Globus pallidus (tissue), 1 donor: ENCODE measurements at places on chromosomes 2 and 18.

DNA sequence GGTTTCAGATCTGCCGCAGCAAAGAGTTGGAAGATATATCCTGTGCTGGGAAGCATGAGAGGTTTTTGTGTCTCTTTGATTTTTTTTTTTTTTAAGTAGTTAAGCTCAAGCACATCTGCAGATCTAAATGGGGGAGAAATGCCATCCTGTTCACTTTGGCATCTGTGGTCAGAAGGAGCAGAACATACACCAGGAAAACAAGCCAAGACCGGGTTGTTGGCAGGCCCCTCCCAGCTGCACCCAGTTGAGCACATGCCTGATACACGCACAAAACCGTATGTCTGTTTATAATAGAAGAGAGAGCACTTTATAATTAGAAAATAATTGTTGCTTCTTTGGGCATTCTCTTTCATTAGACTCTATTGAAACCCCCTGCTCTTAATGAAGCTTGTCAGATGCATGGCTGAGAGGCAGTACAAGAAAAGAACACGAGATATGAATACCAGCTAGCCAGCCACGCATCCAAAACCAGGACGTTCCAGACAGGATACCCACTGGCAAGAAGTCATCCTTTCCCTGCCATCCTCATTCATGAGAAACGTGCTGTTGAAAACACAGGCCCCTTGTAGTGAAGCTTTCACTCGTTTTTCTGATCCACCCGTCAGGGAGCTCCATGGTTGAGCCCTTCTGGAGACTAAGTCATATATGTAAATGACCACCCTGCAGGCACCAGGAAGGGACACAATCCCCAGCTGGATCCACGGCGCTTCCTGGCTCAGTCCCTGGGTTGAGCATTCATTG, 152.2 kb downstream of the ALPK2 start:
- no peak for DNase-seq

GRCh38 chr2:200442471-200442870, 67.4 kb downstream of the KCTD18 start:
- DNase-seq: no peak

GRCh38 chr2:166841152-166841551, 47.1 kb upstream of the XIRP2 start:
- DNase-seq: no peak

DNA sequence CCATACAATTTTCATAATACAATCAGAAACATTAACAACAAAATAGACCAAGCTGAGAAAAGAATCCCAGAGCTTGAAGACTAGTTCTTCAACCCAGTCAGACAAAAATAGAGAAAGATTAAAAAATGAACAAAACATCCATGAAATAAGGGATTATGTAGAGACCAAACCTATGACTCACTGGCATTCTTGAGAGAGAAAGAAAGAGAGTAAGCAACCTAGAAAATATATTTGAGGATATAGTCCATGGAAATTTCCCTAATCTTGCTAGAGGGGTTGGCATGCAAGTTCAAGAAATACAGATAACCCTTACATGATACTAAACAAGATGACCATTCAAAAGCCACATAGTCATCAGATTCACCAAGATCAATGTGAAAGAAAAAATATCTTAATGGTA, 281.7 kb downstream of the CCDC85A start:
- DNase-seq: no peak

GRCh38 chr2:160816916-160817499, 323.4 kb upstream of the RBMS1 start:
- no peak for DNase-seq

DNA sequence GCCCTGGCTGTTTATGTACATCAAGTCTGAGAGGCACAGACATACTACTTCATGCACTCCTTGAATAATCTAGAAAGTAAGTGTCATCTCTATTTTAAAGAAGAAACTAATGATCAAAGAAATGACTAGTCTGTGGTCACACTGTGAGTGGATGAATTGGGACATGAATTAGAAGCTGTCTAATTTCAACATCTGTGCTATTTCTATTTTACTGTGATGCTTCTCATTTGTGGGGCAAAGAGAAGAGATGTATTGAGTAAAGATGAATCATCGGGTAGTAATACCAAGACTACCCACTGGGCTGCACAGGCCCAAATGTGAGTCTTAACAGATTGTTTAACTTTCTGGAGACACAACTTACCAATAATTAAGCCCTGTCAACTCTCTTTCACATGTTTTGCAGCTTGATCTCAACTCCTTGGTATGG, 42.4 kb upstream of the MTIF2 start:
- DNase-seq: no peak

GRCh38 chr18:48831802-48832201, 119.0 kb downstream of the SMAD7 start:
- DNase-seq: no peak

GRCh38 chr2:149331023-149331400, 625 bp downstream of the LYPD6 start:
- no peak for DNase-seq

GRCh38 chr2:5474716-5475115, 217.5 kb upstream of the SOX11 start:
- no peak for DNase-seq

- DNase-seq: no peak
Observed at GRCh38 chr2:133667968-133668367, 99.7 kb upstream of the NCKAP5 start.

GRCh38 chr2:32039447-32040219, at the start of gene DPY30:
Gene DPY30, minus strand, starts transcription at chr2:32039805. Its CDS starts 349 bp downstream, at chr2:32039456.
- DNase-seq: peak; percentile 95

GRCh38 chr18:64639536-64639935, 490.6 kb upstream of the LINC00305 start:
- DNase-seq: no peak

DNA sequence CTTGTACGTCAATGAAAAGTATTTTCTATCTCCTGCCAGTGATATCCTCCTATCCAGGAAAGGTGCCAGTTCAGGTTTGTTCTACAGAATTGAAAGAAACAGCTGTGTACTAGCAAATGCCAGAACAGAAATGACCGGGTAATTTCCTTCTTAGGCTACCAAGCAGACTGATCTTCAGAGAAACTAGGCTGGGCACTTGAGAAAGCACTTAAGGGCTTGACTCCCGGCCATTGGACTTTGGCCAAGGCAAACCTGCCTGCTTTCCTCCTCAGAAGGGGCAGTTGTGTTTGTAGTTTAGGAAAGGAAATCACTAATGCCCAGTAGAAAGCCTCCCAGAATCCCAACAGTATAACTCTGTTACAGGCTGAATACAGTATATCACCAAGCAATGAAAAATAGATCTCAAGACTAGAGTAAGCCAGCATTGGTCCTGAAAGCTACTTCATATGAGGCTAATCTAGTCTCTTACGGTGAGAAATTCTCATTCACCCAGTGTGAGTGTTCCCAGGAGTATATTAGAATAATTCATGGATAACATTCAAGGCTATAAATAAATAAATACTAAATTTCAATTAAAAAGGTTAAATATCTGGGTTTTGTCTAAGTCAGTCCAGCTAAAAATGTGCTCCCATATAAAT, 43.0 kb upstream of the COL5A2 start:
- no peak for DNase-seq

GRCh38 chr2:9830685-9831410, 12.4 kb upstream of the TAF1B start:
- DNase-seq: no peak

DNA sequence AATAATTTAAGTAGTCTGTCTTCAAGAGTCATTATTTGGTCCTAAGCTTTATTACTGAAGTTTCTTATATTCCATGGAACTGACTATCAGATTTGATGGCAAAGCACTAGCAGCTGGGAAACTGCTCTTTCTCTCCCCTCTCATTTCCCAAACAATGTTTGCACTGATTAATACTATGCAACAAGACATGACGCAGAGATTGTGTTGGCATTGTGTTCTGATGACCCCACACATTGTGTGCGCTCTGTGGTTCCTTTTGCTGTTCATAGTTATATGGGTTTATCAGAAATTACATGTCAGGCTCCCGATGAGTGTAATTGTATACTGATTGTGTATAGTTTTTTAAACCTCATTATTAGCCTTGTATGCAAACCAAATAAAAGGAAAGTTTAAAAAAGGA, 331.6 kb upstream of the FANCL start:
- no peak for DNase-seq

DNA sequence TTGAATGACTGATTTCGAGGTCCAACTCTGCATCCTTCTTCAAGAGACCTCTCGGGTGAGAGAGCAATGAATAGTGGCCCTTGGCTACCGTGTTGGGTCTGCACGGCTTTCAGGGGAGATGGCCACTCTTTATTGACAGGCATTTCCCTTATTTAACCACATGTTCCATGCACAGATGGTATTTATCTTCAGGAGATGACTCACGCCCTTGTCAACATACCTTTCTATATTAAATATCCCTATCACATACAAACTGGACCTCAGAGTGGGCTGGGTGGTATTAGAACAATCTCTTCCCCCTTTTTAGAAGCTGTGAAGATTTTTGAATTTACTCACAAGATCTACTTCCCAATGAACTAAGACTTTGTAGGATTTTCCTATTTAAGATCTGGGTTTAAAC, 109.6 kb upstream of the CDC42EP3 start:
- no peak for DNase-seq

DNA sequence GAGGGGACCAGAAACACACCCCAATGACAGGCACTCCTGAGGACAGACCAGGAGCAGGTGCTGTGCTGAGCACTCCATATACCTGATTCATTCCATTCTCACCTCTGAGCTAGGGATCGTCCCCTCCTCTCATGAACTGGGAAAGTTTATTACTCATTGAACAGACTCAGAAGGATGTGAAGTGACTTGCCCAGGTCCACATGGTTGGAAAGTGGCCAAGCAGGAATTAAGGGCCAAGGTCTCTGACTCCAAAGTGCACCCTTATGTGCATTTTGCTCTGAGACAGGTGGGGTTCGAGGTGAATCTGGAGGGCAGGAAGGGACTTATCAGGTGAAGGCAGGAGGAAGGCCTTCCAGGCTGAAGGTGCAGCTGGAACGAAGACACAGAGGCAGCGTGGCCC, 25.1 kb upstream of the PLB1 start:
- no peak for DNase-seq

GRCh38 chr18:56112013-56112749, 524.2 kb upstream of the TCF4 start:
- no peak for DNase-seq

DNA sequence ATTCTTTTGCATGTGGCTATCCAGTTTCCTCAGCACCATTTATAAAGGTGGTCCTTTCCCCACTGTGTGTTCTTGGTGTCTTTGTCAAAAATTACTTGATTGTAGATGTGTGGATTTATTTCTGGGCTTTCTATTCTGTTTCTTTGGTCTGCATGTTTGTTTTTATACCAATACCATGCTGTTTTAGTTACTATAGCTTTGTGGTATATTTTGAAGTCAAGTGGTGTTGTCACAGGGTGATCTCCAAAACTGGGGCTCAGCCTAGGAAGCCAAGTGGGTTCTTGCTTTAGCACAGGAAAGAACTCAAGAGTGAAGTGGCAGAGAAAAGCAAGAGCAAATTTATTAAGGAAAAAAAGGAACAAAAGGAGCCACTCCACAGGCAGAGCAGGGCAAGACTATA, 6.0 kb upstream of the SNTG2 start:
- no peak for DNase-seq

- DNase-seq: no peak
Observed at GRCh38 chr2:106577255-106577651, 90.1 kb downstream of the CD8B2 start.

GRCh38 chr18:64993695-64994094, 757.1 kb upstream of the CDH7 start:
- no peak for DNase-seq

GRCh38 chr2:72062336-72062735, 85.3 kb downstream of the CYP26B1 start:
- no peak for DNase-seq

DNA sequence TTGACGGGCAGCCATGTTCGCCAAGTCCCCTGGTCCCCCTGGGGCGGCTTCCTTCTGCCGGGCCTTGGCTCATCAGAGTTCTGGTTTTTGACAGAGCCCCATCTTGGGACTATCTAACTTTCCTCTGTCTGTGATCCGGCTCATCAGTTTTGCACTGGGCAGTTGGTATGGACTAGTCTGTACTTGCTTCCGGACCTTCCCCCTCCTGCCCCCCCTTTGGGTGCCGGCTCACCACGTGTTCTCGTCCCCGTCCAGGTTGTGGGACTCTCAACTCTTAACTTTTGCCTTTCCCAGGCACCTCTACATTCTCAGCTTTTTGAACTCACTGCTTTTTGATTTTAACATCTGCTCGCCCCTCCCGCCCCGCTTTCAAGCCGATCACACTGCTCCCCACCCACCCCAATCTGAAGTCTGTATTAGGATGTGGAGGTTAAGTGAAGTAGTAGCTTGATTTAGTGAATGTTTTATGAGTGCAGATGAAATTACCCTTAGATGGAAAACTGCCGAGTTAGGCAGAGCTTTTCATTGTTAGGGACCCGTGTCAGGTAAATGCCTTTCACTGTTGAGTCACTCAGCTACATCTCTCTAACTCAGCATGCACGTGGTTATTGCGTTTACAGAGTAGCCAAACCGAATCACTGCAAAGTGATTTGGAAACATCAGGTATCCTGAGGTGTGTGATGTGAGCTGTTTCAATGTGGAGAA, 874 bp downstream of the WDR43 start:
- peak; percentile 18 for DNase-seq
